Activated naive CD4-positive, alpha-beta T cell treated with anti-CD3 and anti-CD28 coated beads for 36 hours (primary cell): ENCODE measurements at places on chromosomes 1 and 21. TPM values are rescaled to one million over a fixed set of nuclear protein-coding genes. Genes with fewer than 3 reads are reported as not detected.

- H3K27ac ChIP-seq: no peak overlapping the region
- no peak overlapping the region for H3K4me3 ChIP-seq
- H3K27me3 ChIP-seq: peaks cover 9% of the 10 kb centered on the region
- H3K36me3 ChIP-seq: no peaks in the 10 kb centered on the region
Measured at GRCh38 chr1:220700556-220701179, 10.5 kb downstream of the C1orf115 start.

- H3K36me3 ChIP-seq: no peaks in the 10 kb centered on the region
- DNase-seq: no peak
- H3K4me3 ChIP-seq: no peak overlapping the region
- H3K4me1 ChIP-seq: peaks cover 6% of the 10 kb centered on the region
Measured at GRCh38 chr1:10898921-10899320, 102.5 kb upstream of the CASZ1 start.

GRCh38 chr1:201023517-201023902 lies at the start of gene KIF21B:
Gene KIF21B (minus strand): TSS chr1:201023714. CDS start chr1:201023383, 331 bp downstream.
- peaks cover 72% of the 10 kb centered on the region for H3K4me1 ChIP-seq
- H3K27me3 ChIP-seq: no peaks in the 10 kb centered on the region
- H3K36me3 ChIP-seq: peaks cover 10% of the 10 kb centered on the region
- H3K27ac ChIP-seq: peak within 1 kb of the TSS; percentile 100
- DNase-seq: peak; percentile 91

GRCh38 chr1:10616696-10617095 lies 141.9 kb downstream of the PEX14 start:
- no peak for DNase-seq
- H3K27ac ChIP-seq: no peak overlapping the region
- H3K4me1 ChIP-seq: no peaks in the 10 kb centered on the region
- H3K4me3 ChIP-seq: no peak overlapping the region
- peaks cover 3% of the 10 kb centered on the region for H3K36me3 ChIP-seq
- H3K27me3 ChIP-seq: no peaks in the 10 kb centered on the region

DNA sequence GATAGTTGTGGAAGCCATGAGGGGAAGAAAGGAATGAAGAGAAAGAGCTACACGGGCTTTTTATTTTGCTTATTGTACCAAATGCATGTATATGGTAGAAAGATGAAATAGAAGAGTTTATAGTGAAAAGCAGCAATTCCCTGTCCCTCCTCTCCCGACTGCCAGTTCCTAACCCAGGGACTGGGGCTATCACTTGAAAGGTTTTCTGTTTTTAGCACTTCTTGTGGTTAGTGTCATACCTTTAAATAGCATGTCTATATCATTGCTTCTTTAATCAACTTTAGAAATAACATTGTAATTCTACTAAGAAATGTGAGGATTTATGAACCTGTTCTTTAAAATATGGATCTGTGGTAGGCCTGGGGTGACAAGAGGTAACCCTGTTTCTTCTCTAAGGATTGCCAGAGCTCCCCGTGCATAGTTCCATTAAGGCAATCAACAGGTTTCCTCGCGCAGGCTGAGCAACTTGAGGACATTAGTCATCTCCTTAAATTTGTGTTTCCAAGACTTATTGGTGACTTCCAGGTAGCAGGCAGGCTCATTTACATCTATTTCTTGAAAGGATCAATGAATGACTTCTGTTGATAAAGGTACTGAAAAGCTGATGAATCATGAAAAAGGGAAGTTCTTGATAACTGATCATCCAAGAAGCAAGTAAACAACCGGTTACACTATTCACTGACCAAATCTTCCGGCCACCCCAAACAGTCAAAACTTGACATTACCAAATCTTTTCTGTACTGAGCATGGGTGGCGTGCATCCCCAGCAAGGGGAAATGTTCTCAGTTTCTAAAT lies 37.8 kb upstream of the S1PR1 start:
- no peak overlapping the region for H3K4me3 ChIP-seq
- H3K4me1 ChIP-seq: peaks cover 28% of the 10 kb centered on the region
- DNase-seq: peak; percentile 82
- no peaks in the 10 kb centered on the region for H3K27me3 ChIP-seq
- no peaks in the 10 kb centered on the region for H3K36me3 ChIP-seq
- H3K27ac ChIP-seq: peak overlapping the region; percentile 79

- no peak overlapping the region for H3K27ac ChIP-seq
- H3K36me3 ChIP-seq: no peaks in the 10 kb centered on the region
- peaks cover 19% of the 10 kb centered on the region for H3K27me3 ChIP-seq
- no peak overlapping the region for H3K4me3 ChIP-seq
- no peaks in the 10 kb centered on the region for H3K4me1 ChIP-seq
- no peak for DNase-seq
Measured at GRCh38 chr1:41430582-41430981, 53.9 kb downstream of the EDN2 start.

GRCh38 chr21:35838350-35838749 lies 222.0 kb downstream of the SETD4 start:
- H3K27me3 ChIP-seq: no peaks in the 10 kb centered on the region
- no peak overlapping the region for H3K27ac ChIP-seq
- H3K36me3 ChIP-seq: no peaks in the 10 kb centered on the region
- peaks cover 3% of the 10 kb centered on the region for H3K4me1 ChIP-seq
- no peak overlapping the region for H3K4me3 ChIP-seq

GRCh38 chr1:154923695-154924094 lies 12.8 kb downstream of the PMVK start:
- H3K4me3 ChIP-seq: no peak overlapping the region
- H3K27ac ChIP-seq: no peak overlapping the region
- peaks cover 24% of the 10 kb centered on the region for H3K36me3 ChIP-seq
- DNase-seq: no peak
- H3K27me3 ChIP-seq: no peaks in the 10 kb centered on the region

GRCh38 chr1:58577654-58578030 lies 590 bp upstream of the TACSTD2 start:
- H3K27me3 ChIP-seq: peaks cover 55% of the 10 kb centered on the region
- DNase-seq: no peak
- H3K36me3 ChIP-seq: no peaks in the 10 kb centered on the region
- H3K4me1 ChIP-seq: peaks cover 33% of the 10 kb centered on the region

DNA sequence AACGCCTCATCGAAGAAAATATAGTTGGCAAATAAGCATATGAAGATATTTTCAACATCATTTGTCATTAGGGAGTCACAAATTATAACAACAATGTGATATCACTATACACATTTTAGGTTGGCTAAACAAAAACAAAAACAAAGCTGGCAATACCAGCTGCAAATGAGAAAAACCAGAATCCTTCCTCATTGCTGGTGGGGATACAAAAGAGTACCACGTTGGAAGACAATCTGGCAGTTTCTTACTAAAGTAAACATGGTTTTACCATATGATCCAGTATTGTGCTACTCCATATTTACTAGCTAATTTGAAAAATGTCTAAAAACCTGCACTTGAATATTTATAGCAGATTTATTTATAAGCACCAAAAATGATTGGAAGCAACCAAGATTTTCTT lies 1204.1 kb downstream of the MRPL39 start:
- no peaks in the 10 kb centered on the region for H3K27me3 ChIP-seq
- H3K4me1 ChIP-seq: no peaks in the 10 kb centered on the region
- DNase-seq: no peak
- H3K27ac ChIP-seq: no peak overlapping the region

- no peak for DNase-seq
- H3K4me3 ChIP-seq: no peak overlapping the region
- no peaks in the 10 kb centered on the region for H3K27me3 ChIP-seq
- no peaks in the 10 kb centered on the region for H3K4me1 ChIP-seq
- no peak overlapping the region for H3K27ac ChIP-seq
Measured at GRCh38 chr1:225824533-225824941, 14.6 kb downstream of the EPHX1 start.

DNA sequence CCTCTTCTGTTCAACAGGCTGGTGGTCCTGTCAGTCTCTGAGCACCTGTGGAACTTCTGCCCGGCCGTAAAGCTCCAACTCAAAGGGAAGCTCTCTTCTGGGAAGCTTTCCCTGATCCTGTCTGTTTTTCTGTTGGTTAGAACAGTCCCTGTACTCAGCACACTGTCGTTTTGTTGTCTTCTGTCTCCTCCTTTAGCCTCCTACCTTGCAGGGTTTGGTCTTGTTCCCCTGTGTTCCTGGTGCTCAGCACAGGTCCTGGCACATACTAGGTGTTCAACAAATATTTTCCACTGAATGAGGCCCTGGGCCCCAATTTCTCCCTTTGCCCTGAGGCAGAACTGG lies 328 bp upstream of the KDF1 start:
- peaks cover 17% of the 10 kb centered on the region for H3K27me3 ChIP-seq
- H3K4me3 ChIP-seq: peak overlapping the region; percentile 64
- H3K27ac ChIP-seq: no peak overlapping the region
- peaks cover 3% of the 10 kb centered on the region for H3K36me3 ChIP-seq

DNA sequence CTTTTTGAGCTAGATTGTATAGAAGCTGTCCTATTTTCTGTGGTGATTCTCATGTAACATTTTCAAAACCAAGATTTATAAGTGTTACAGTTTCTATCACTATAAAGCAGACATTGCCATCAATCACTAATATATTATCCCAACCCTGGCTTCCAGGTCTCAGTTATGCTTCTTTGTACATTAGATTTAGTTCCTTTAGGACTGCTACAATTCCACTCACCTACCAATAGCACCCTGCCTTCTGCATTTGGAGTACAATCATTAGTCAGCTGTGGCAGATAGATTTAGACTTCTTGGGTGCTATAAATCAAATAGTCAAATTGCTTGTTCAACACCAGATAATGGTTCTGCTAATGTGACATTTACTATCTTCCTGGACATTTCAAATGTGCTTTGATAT lies 281.6 kb downstream of the BRINP3 start:
- DNase-seq: no peak
- H3K4me3 ChIP-seq: no peak overlapping the region
- no peak overlapping the region for H3K27ac ChIP-seq
- no peaks in the 10 kb centered on the region for H3K4me1 ChIP-seq
- H3K36me3 ChIP-seq: no peaks in the 10 kb centered on the region
- no peaks in the 10 kb centered on the region for H3K27me3 ChIP-seq

DNA sequence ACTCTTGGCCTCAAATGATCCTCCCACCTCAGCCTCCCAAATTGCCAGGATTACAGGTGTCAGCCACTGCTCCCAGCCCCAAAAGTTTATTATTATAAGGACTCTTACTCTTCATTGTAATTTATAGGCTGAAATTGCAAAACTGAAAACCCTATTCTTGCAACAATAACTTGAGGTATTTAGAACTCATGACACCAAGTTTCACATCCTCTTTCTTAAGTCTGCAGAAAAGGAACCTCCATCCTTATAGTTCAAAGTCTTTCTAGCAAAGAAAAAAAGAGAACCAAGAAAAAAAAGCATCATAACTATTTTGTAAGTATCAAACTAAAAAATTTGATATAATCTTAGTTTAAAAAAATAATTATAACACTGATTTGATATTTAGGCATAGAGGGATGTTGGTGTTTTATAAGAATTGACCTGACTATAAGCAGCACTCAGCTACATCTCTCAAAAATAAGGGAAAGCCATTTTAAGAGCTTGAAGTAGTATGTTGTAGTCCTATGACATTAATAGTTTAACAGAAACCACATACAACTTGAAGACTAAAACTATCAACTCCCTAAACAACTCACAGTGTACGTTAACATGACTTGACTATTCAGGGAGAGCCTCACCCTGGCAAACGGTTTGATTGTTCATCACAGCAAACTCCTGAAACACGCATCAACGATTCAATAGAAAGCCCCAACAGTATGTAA lies 122.4 kb downstream of the AKT3 start:
- DNase-seq: no peak
- H3K4me1 ChIP-seq: peaks cover 30% of the 10 kb centered on the region
- H3K36me3 ChIP-seq: peaks cover 7% of the 10 kb centered on the region
- H3K27me3 ChIP-seq: no peaks in the 10 kb centered on the region
- no peak overlapping the region for H3K4me3 ChIP-seq

DNA sequence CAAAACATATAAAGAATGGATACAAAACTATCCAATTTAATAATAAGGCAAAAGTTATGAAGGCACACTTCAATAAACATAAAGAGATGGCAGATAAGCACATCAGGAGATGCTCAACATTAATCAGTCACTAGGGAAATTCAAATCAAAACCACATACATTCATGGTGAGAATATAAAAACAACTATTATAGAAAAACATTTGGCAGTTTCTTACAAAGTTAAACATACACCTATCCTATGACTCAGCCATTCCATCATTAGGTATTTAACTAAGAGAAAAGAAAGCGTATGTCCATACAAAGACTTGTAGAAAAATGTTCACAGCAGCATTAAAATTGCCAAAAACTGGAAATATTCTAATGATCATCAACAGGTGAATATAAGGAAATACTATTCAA lies 44.3 kb downstream of the KIFAP3 start:
- peaks cover 31% of the 10 kb centered on the region for H3K36me3 ChIP-seq
- no peaks in the 10 kb centered on the region for H3K27me3 ChIP-seq
- no peak for DNase-seq
- no peak overlapping the region for H3K4me3 ChIP-seq
- peaks cover 3% of the 10 kb centered on the region for H3K4me1 ChIP-seq
- no peak overlapping the region for H3K27ac ChIP-seq

DNA sequence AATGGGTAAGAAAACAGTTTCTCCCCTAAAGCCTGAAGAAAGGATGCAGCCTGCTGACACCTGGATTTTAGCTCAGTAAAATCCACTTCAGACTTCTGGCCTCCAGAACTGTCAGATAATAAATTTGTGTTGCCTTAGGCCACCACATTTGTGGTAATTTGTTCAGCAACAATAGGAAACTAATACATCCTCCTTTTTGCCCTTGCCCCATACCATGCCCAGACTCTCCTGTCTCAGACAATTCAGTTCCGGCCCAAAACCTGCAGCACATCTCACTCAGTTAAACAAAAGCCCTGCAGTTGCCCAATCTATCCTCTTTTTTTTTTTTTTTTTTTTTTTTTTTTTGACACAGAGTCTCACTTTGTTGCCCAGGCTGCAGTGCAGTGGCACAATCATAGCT lies 25.8 kb downstream of the SMIM12 start:
- H3K4me3 ChIP-seq: no peak overlapping the region
- DNase-seq: no peak
- H3K27me3 ChIP-seq: no peaks in the 10 kb centered on the region
- no peak overlapping the region for H3K27ac ChIP-seq
- no peaks in the 10 kb centered on the region for H3K4me1 ChIP-seq

Gene LCE2B
- total RNA-seq: not detected

Gene OR2T6
- total RNA-seq: not detected

Gene YY1AP1
- 54.8 TPM for total RNA-seq

Gene CA14
- total RNA-seq: not detected

Gene NDUFV3
- total RNA-seq: 11.5 TPM

Gene FBXO2
- 0.77 TPM for total RNA-seq

Gene LTN1
- total RNA-seq: 21.2 TPM

Gene NR5A2
- not detected for total RNA-seq

Gene C1orf21
- total RNA-seq: 1.2 TPM

Gene PPFIA4
- 4.5 TPM for total RNA-seq
